Activated CD4-positive, alpha-beta T cell treated with anti-CD3 and anti-CD28 coated beads, Interleukin-2, Interleukin-4, amounts not matched to agents 100 ng/mL and 50 ng/mL, durations not matched to agents 16 hours and 8 hours (primary cell): ENCODE measurements at places on chromosomes 4 and X.

DNA sequence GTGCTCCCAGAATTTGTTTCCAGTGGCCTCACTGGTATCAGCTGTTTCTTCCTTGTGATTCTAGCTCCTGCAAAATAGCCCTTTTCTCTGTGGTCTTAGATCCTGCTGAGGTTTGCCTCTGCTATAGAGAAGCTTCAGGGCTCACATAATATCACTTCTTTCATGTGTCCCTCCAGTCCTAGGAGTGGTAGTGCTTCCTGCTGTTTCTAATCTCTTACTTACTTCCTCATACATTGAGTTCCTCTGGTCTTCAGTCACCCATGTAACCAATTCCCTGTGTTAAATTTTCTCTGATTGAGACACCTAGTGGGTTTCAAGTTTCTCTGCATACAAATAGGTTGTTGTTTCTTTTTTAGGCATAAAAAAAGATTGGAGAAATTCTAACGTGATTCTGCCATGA is 1567.9 kb downstream of the ARAP2 start:
- DNase-seq, result no peak

GRCh38 chr4:184893801-184894571 is 68.2 kb upstream of the ACSL1 start:
- no peak for DNase-seq

GRCh38 chrX:45818913-45819312 is 618.2 kb upstream of the DIPK2B start:
- DNase-seq, result no peak

GRCh38 chr4:10066206-10066605 is 44.9 kb upstream of the SLC2A9 start:
- no peak for DNase-seq

DNA sequence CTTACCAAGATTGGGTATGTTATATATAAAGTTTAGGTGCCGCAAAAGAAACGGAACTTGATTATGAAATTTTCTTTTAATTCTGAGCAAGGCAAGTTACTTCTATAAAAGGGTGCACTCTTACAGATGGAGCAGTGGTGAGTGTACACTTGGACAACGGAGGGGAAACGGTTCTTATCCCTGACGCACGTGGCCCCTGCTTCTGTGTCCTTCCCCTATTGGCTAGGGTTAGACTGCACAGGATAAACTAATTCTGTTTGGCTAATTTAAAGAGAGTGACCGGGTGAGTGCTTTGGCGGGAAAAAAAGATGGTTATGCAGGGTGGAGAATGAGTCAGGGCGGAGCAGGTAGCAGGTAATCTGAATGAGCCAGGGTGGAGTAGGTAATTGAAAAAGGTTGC is 149.5 kb downstream of the GC start:
- DNase-seq, result no peak

DNA sequence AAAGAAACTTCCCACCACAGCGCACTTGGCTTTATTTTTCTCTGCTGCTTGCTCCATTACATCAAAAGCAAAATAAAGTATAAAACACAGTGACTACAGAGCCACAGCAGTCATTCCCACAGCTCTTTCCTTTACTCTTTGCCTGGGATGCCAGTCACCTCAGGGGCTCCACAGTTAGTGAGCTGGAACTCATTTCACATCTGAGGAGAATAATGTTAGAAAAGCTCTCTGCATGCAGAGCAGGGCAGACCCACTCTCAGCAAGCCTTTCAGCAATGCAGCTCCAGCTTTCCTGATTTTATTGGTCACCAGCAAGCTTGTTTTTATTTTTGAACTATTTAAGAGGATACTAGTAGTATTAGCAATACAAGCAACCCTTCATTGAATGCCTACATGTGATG is 13.8 kb downstream of the GRXCR1 start:
- no peak for DNase-seq

- peak; percentile 65 for DNase-seq
These were observed 62.4 kb upstream of the PDLIM3 start for GRCh38 chr4:185597532-185598188.

DNA sequence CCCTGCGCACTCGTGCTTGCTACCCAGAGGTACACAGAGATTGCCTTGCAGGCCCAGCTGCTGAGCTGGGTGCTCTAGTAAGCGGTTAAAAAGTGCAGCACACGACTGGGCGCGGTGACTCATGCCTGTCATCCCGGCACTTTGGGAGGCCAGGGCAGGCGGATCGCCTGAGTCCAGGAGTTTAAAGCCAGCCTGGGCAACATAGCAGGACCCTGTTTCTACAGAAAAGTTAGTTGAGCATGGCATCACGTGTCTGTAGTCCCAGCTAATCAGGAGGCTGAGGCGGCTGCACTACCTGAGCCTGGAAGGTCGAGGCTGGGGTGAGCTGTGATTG is 5.5 kb downstream of the UVSSA start:
- no peak for DNase-seq

GRCh38 chr4:8478801-8479744 is 38.5 kb downstream of the TRMT44 start:
- no peak for DNase-seq

DNA sequence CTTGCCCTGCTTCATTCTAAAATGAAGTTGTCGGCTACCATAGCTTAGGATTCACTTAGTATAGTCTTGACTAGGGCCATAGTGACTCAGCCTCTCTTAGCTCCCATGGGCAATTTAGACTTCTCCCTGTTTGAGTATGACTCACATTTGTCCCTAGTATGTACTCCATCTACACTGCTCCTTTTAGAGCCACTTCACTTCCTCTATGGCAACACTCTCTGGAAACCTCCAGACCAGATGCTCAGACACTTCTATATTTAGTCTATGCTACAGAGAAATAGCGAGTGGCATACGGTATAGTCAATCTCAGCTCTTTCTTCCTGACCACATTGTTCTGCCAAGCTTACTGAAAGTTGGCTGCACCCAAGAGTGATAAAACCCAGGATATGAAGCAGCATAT is 11.2 kb downstream of the MEPE start:
- no peak for DNase-seq

GRCh38 chr4:124941267-124941666 is 228.7 kb upstream of the ANKRD50 start:
- DNase-seq, result no peak

DNA sequence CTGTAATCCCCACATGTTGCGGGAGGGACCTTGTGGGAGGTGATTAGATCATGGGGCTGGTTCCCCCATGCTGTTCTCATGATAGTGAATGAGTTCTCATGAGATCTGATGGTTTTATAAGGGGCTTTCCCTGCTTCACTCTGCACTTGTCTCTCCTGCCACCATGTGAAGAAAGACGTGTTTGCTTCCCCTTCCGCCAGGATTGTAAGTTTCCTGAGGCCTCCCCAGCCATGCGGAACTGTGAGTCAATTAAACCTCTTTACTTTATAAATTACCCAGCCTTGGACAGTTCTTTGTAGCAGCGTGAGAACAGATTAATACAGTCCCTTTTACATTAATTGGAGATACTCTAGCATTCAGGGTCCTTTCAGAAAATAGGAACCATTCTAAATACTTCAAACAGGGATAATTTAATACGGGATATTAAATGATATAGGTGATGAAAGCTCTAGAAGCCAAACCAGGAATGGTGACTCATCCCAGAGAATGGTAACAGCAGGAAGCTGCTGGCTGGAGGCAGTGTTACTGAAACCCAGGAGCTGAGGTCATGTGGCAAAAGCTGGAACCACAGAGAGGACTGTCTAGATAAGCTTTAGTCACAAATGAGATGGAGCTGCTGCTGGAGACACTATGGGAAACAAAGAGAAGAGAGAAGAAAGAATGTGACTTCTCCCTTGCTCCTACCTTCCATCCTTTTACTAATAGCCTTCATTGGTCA is 57.3 kb downstream of the GSTCD start:
- no peak for DNase-seq

DNA sequence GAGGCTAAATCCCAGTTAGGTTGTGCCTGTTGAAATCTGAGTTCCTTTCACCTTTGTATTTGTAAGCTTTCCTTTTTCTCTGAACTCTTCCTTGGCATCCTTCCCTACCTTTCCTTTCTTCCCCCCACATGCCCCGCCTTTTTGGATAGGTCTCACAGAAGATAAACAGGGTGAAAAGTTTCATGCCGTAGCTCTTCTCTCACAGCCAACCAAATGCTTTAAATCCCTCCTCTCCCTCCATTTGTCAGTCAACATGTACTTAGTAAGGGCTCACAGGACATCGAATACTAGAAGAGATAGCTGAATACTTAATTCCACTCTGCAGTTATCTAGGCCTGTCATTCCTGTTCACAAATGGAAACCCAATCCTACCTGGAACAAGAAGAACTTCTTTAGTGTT is 107.1 kb upstream of the BMPR1B start:
- no peak for DNase-seq

DNA sequence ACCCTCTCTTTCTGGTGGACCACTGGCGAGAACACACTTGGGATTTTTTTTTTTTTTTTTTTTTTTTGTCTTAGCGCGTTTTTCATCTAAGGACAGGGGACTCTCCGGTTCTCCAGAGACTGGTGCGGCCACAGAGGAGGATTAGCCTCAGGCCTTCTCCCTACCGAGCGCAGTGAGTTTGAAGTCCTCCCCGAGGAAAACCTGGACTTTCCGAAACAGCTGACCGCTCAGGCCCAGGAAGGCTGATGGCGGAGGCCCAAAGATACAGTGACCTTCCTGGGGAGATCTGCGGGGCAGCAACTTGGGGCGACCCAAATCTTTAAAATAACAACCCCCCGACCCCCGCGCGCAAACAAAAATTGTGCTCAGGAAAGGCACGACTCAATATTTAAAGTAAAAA is 9.2 kb downstream of the NKX3-2 start:
- no peak for DNase-seq

- DNase-seq, result no peak
These were observed 31.4 kb downstream of the SPRY1 start for GRCh38 chr4:123427951-123428350.

GRCh38 chr4:152316969-152317368 is 218.9 kb downstream of the FBXW7 start:
- DNase-seq, result no peak

DNA sequence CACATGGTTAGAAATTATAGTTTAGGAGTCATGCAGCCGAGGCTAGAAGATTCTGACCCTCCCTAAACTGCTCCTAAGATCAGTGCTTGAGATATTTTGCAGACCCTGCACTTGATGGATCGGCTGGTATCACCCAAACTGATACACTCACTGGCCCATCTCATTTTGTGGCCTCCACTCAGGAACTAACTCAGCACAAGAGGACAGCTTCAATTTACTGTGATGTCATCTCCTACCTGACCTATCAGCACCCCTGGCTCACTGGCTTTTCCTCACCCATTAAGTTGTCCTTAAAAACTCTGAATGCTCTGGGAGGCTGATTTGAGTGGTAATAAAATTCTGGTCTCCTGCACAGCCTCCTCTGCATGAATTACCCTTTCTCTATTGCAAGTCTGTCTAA is 450.9 kb downstream of the PCDH10 start:
- no peak for DNase-seq

GRCh38 chrX:76148753-76149152 is 24.1 kb upstream of the PBDC1 start:
- peak; percentile 54 for DNase-seq

GRCh38 chr4:173121076-173121561 is 47.5 kb upstream of the GALNT7 start:
- DNase-seq, result no peak

DNA sequence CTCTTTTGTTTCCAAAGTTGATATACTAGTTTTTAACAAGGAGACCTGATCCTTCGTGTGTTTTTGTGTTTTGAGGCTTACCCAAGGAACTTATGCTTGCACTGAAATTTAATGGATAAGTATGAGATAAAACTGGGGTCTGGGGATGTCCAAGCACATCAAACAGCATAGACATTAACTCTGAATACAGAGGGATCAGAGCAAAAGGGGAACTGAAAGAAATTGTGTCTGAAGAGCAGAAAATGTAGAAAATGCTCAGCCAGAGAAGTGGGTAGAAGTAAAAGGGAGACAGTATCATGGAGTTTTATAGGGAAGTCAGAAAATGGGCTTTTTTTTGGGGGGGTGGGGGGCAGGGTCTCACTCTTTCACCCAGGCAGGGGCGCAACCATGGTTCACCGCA is 695.4 kb downstream of the ARAP2 start:
- DNase-seq, result no peak

GRCh38 chr4:57018980-57019379 is 40.3 kb downstream of the POLR2B start:
- DNase-seq, result no peak

GRCh38 chr4:5970381-5971077 is 47.7 kb downstream of the C4orf50 start:
- DNase-seq, result no peak

DNA sequence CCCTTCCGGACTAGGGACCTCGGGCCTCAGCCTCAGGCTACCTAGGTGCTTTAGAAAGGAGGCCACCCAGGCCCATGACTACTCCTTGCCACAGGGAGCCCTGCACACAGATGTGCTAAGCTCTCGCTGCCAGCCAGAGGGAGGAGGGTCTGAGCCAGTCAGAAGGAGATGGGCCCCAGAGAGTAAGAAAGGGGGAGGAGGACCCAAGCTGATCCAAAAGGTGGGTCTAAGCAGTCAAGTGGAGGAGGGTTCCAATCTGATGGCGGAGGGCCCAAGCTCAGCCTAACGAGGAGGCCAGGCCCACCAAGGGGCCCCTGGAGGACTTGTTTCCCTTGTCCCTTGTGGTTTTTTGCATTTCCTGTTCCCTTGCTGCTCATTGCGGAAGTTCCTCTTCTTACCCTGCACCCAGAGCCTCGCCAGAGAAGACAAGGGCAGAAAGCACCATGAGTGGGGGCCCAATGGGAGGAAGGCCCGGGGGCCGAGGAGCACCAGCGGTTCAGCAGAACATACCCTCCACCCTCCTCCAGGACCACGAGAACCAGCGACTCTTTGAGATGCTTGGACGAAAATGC is at the start of gene WAS:
Gene WAS, plus strand, starts transcription at position 389 of the 572 bp plus-strand sequence. Its CDS starts 55 bp downstream, at position 444.
- DNase-seq, result peak; percentile 68

DNA sequence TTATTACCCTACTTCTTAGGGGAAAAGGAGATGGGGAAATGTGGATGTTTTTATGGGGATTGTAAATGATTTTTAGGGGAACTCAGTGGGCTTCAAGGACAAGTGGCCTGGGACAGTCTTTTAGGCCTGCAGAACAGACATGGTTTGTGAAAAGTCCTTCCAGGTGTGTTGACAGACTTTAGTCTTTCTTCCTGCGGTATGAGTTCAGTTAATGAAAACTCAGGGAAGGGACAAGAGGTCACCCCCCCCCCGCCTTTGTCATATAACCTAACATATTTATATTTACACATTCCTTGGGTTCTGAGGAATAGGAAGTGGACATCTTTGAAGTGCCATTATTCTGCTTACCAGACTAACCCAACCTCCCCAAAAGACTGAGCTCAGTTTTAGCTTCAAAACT is 31.8 kb downstream of the METAP1 start:
- DNase-seq, result no peak

- DNase-seq, result no peak
These were observed at the start of gene GPRASP1 for GRCh38 chrX:102651242-102652011. TSS of gene GPRASP1 (plus strand) at chrX:102651483. CDS start at chrX:102653914, 2,431 bp downstream.
